Stimulated activated CD4-positive, alpha-beta T cell treated with anti-CD3 and anti-CD28 coated beads, Interleukin-1b, Interleukin-23, amount 100 ng/mL, for 4 hours (primary cell): ENCODE measurements at places on chromosomes 2 and 18.

GRCh38 chr2:71556692-71557250 is 103.4 kb downstream of the DYSF start:
- DNase-seq, result no peak

GRCh38 chr2:27811768-27812167 is 40.2 kb downstream of the MRPL33 start:
- DNase-seq, result no peak

GRCh38 chr2:171271971-171272436 is 111.3 kb upstream of the TLK1 start:
- DNase-seq, result no peak

DNA sequence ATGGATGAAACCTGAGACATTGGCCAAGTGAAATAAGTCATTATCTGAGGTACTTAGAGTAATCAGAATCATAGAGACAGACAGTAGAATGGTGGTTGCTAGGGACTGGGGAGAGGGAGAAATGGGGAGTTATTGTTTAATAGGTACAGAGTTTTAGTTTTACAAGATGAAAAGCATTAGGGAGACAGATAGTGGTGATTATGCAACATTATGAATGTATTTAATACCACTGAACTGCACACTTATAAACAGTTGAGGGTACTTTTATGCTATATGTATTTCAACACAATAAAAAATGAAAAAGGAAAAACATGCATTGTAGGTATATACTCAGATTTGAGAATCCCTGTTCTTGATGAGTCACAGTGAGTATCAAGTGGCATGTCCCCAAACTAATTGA is 59.7 kb downstream of the EPC2 start:
- DNase-seq, result no peak

- DNase-seq, result no peak
Observed at GRCh38 chr2:23376972-23377371, 8.0 kb upstream of the KLHL29 start.

DNA sequence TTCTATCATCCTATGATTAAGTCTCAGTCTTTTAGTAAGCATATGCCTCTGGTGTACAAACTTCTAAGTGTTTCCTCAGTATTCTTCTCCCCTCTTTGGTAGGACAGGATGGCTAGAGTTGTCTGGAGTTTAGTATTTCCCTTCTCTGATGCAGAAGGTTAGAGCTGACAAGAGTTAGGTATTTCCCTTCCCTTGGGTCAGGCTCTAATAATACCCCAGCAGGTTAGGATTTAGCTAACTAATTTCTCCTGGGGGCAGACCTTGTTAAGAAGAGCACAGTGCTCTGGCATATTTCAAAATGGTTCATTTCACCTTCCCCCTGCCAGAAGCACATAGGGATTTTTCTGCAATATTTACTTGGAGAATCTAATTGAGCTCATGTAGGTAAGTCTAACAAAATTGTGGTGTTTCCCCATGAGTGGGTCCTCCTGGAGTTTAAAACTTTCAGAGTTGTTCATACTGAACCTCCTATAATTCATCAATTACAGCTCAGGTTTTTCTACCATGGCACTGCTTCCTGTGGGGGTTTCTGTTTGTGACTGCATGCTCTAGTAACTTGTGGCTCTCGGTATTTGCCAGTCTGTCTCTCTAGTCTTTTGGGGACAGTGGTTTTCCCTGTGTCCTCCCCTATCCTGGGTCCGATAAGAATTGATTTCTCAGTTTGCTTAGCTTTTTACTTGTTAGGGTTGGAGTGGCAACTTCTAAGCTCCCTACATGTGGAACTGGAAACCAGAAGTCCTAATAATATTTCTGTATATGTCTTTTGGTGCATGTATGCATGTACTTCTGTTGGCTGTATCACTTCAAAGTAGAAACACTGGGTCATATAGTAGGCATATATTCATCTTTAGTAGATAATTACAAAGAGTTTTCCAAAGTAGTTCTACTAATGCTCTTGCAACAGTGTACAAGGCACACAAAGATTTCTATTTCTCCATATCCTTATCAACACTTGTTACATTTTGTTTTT is 77.7 kb downstream of the GDF7 start:
- DNase-seq, result no peak

- DNase-seq, result no peak
Observed at GRCh38 chr2:150357770-150358467, 129.5 kb downstream of the RND3 start.

GRCh38 chr2:151881342-151881741 is 53.1 kb upstream of the ARL5A start:
- DNase-seq, result no peak
